ENCODE measurements at places on chromosomes 12 and 14.

GRCh38 chr12:18750085-18750484 is 12.2 kb downstream of the CAPZA3 start:
- no peak for DNase-seq

DNA sequence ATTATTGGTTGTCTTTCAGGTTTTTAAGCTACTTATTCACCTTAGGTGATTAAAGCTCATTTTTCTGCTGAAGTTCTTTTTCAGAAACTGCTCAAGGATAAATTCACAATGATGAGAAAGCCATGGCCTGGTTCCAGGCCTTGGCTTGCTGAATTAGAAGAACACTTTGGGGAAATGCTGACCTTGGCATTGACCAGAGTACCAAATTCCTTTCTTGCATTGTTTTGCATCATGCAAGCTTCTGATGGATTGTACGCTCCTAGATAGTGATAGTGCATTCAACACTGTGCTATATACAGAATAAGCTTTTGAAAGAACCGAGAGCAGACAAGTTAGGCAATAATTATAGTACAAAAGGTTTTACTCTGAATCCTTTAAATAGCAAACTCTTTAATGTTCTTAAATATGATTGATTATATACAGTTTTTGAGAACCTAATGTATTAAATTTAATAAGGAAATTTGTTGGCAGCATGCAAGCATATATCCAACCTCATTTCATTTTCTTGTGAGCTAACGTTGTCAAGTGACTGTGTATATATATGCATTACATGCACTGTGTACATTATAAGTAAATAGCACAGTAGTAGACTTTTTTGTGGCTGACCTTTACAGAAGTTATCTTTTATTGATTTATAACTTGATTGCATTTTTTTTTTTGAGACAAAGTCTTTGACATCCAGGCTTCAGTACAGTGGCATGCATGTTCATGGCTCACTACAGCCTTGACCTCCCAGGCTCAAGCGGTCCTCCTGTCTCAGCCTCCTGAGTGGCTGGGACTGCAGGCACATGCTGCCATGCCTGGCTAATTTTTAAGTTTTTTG is 99.2 kb downstream of the DIP2B start:
- DNase-seq: no peak

- DNase-seq: no peak
These were observed 56.4 kb downstream of the UBR7 start for GRCh38 chr14:93263416-93263815.

DNA sequence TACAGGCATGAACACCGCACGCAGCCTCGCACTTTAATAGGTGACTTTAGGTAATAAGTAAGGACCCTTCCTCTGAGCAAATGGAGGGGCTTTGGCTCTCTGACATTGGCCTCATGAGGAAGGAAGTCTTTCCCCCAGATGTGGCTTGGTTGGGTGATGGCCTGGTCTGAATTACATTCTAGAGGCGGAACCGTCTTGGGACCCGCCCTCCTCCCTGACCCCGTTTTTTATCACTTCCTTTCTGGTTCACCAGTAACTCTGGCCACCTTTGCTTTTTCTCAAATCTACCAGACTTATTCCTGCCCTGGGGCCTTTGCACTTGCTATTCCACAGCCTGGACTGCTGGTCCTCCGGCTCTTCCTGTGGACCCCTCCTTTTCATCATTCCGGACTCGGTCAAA is 13.4 kb downstream of the ALDH2 start:
- no peak for DNase-seq

GRCh38 chr12:89475203-89475990 is 49.2 kb downstream of the GALNT4 start:
- DNase-seq: no peak

GRCh38 chr12:5402009-5402935 is 29.6 kb upstream of the NTF3 start:
- DNase-seq: no peak

DNA sequence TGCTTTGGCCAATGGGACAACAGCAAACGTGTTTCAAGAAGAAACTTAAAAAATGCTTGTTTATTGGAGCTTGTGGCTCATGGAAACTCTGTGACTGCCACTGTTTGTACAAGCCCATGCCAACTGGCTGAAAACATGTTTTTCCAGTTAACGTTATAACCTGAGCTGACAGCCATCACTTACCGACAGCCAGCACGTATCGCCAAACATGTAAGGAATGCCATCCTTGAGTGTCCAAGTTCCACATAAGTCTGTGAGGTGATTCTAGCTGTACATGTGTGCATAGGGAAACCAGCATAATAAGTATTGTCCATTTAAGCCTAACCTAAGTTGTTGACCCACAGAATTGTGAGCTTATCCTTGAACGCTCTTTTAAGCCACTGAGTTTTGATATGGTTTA is 596.9 kb downstream of the TRHDE start:
- no peak for DNase-seq

DNA sequence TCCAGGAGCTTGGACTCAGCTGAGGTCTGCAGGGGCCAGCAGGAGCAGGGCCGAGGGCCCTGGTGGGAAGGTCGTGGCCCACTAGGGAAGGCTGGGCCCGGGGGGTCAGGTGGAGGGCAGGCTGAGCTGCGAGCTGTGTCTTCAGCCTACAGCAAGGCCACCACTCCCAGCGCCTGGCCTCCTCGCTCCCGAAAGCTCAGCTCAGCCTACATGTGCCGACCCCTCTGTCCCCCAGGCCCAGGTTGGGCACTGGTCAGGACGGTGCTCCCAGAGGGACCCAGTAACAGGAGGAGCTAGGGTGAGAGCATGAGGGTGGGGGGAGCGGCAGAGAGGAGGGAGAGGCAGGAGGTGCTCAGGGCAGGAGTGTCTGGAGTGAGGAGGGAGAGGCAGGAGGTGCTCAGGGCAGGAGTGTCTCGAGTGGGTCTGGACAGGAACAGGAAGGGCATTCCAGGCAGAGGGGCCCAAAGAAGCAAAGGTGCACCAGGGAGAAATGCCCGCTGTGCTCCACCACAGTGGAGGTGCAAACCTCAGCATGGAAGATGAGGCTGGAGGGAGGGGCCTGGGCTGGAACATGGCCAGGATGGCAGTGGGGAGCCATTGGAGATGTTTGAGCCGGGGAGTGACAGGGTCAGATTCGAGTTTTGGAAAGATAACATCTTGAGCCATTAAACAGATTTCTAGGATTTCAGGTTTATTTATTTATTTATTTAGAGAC is 29.1 kb upstream of the GPR132 start:
- DNase-seq: no peak
